Naive thymus-derived CD8-positive, alpha-beta T cell (primary cell): ENCODE measurements at places on chromosomes 12 and 14. TPM values are rescaled to one million over a fixed set of nuclear protein-coding genes. Genes with fewer than 3 reads are reported as not detected.
A peak's percentile ranks its signal among the peaks of the same experiment; 100 is the strongest.

DNA sequence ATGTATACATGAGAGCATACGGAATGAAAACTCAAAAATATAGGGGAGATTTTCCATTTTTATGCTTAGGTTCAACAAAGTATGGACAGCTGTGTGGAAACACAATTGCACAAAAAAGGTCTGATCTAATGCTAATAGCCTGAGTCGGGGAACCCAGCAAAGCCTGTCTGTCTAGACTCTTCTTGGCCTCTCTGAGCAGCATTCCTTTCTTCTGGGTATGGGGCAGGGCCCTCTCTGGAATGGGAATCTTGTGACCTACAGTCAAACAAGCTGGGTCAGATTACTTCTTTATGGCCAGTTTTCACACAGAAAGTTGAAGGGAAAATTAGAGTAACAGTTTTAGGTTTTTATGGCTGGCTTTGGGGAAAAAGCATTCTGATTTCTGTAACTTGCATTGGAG lies 534.0 kb upstream of the LMO3 start:
- H3K4me1 ChIP-seq: no peaks in the 10 kb centered on the region
- no peak overlapping the region for H3K4me3 ChIP-seq
- no peak overlapping the region for H3K27ac ChIP-seq

DNA sequence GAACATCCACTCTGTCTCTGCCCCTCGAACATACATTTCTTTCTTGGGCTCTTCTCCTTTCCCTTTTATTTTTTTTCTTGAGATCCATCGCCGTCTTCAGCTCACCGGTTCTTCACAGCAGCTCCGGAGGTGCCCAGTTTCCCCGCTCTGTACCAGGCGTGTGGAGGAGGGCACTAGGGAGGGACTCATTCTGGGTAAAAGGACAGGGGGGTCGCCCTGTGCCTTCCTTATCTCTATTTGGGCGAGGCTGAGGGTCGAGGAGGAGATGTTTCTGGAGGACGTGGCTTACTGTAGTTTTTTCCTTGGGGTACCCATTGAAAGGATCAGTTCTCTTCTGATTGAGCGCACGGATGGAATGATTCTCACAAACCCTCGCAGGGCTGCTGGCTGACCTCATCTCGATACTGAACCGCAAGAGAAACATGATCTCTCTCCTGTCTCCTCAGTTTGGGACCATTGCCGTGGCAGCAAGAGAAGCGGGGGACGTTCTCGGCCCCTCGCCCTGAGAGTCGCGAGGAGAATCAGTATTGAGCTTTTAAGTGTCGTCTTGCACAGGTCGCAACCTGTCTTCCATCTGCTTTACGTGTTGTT lies 386 bp downstream of the LIN52 start:
- H3K27ac ChIP-seq: peak overlapping the region; percentile 94
- no peaks in the 10 kb centered on the region for H3K27me3 ChIP-seq
- DNase-seq: no peak

ANGEL1 gene
- 32.2 TPM for total RNA-seq

- no peak for DNase-seq
- H3K27ac ChIP-seq: no peak overlapping the region
- no peaks in the 10 kb centered on the region for H3K36me3 ChIP-seq
- no peaks in the 10 kb centered on the region for H3K27me3 ChIP-seq
These were observed 42.1 kb downstream of the TMTC1 start for GRCh38 chr12:29741342-29742241.

DNA sequence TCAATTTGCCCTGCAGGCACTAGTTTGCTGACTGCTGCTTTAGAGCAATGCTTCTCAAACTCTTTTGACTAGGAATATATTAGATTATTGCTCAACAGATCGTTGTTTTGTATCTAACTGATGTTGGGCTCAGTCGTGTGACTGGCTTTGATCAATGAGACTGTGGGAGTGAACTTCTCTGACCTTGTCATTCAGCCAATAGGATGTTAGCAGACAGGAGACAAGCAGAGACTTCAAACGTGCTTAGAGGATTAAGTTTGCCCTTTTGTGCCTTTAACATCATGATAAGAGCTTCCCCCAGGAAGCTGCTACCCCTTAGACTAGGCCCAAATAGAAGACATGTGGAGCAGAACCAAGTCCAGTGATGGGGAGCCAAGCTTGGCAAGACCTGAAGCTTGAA lies 76.7 kb upstream of the ELK3 start:
- H3K36me3 ChIP-seq: no peaks in the 10 kb centered on the region
- no peak overlapping the region for H3K4me3 ChIP-seq
- peaks cover 21% of the 10 kb centered on the region for H3K4me1 ChIP-seq
- no peak for DNase-seq
- no peaks in the 10 kb centered on the region for H3K27me3 ChIP-seq
- no peak overlapping the region for H3K27ac ChIP-seq
